ENCODE measurements at places on chromosomes 1 and 21.

DNA sequence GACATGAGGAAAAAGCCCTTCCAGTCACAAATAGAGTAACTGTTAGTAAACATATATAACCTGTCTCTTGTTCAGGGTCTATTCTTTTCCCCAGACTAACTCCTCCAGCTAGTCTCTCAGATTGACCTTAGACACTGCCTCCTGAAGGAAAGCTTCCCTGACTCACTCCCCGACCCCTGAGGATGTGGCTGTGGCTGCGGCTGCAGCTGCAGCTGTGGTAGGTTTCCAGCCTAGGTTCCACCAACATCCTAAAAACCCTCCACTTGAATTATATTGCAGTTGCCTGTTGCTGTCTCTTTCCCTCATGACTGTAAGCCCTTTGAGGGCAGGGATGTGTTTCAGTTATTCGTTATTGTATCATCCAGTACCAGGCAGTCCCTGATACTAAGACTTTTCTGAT lies 132.9 kb upstream of the C1orf21 start:
- DNase-seq: no peak

DNA sequence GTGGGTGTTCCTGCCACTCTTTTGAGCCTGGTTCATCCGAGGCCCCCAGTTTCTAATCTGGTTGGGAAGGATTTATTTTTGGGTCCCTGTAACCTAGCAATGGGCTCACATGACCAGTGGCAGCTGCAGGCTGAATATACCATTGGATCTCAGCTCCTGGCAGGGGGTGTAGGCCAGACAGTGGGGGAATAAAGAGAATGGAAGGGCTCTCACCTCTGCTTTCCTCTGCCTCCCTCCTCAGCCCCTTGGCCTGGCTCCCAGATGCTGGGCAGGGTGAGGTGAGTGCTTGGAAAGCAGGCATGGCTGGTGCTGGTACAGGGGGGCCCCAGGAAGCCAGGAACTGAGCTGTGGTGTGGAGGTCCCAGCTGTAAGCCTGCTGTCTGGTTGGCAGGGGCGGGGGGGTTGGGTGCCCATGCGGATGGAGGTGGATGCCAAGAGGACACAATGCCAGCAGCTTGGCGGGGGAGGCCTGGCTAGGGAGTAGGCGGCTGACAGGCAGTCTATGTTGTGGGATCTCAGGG lies 3.6 kb upstream of the GPR61 start:
- DNase-seq: no peak

GRCh38 chr1:196619721-196620120 lies 11.5 kb upstream of the KCNT2 start:
- no peak for DNase-seq

DNA sequence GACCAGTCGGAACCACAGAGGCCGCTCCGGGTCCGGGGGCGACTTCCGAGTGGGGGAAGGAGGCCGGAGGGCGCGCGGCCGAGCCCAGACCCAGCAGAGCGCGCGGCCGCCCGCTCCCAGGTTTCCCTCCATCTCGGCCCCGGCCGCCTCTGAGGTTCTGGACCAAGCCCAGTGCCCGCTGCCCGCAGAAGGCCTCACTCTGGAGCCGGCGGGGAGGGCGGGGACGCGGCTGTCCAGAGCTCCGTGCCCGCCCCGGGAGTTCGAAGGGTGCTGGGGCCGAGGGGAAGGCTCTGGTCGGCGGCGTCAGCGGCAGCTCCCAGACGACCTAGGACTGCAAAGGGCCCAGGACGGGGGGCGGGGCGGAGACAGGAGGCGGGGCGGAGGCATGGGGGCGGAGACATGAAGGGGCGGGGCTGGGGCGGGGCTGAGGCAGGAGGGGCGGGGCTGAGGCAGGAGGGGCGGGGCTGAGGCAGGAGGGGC lies 48.0 kb upstream of the SLC19A1 start:
- DNase-seq: no peak

All from LoVo (cell line).